ENCODE measurements at places on chromosomes 1 and 21.

DNA sequence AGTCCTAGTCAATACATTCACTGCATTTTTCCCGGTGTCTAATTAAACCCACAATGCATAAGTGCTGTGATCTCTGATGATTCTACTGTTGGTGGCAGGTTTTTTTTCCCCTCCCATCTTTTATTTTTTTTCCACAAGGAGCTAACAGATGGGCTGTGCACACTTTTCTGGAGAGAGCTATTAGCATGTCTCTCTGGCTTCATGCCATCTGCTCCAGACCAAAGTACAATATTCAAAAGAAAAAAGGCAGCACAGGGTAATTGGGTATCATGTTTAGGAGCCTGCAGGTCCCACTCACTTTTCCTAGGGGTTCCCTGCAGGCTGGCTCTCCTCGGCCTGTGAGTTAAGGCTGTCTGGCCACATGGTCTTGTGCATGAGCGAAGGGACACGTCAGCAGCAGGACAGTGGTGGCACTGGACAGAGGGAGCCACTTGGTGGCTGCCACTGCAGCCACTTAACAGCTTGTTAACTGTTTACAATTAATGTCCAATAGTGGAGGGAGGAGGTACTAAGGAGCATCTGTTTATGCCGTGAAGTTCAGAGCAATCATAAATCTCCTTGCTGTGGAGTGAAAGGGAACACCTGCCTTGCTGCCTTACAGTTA is 53.5 kb upstream of the C8B start:
- peak; percentile 61 for DNase-seq

- DNase-seq: no peak
Measured at GRCh38 chr1:206586501-206587445, 25.5 kb downstream of the EIF2D start.

GRCh38 chr1:209249785-209250440 is 333.6 kb upstream of the CAMK1G start:
- no peak for DNase-seq

GRCh38 chr1:236123563-236123962 is 18.8 kb upstream of the GPR137B start:
- no peak for DNase-seq

DNA sequence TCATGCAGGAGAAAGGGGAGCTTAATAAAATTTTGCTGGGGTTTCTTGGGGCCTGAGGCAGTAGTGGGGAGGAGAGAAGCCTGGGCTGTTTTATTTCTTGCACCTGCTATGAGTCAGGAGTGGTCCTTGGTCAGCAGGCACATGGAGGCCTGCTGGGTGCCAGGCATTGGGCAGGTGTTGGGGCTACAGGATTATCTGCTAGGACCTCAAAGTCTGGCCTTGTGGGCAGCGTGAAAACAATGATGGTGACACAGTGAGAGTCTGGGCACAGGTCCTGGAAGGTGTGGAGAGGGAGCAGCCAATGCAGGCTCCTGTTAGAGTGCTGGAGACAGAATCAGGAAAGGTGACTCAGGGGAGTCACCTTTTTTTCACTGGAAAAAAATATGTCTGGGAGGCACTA is 17.2 kb downstream of the ROR1 start:
- DNase-seq: no peak

GRCh38 chr1:68140536-68140935 is 90.1 kb upstream of the DIRAS3 start:
- no peak for DNase-seq

DNA sequence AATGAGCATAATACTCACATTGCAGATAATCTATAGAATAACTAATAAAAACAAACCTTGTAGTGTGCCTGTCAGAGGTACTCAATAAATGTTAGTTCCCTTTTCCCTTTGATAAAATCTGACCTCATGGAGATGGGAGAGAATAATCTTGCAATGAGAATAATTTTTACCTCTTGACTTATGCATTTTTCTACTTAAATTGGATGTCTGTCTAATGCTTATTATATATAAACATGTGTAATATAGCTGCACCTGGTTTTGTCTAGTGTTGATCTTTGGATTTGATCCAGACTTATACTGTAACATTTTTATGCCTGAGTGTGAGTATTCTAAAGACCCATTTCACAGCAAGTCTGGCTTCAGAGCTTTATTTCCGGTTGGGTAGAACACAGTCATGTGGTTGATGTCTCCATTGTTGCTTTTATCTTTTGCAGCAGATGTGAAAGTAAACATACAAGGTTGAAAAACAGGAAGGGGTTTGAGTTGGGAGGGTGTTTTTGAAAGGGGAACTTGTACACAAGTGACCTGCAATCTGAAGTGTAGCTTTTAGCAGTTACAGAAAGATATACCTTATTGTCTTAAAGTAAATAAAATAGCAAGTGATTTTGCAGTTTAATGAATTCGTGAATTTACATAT is 12.4 kb downstream of the EPB41 start:
- no peak for DNase-seq

DNA sequence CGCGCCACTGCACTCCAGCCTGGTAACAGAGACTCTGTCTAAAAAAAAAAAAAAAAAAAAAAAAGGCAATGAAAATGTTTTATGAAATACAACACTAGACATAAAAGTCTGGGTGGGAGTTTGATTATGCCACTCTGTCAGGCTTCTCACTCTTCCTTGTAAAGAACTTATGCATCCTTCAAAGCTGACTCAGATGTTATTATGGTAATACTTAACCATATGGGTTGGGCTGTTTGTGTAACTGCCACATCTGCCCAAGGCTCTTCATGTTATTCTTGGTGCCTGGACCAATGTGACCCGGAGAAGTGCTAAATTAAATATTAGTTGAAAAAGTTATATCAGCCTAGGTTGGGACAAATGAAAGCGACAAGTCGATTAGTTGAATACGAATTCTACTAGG is 23.8 kb downstream of the FAM89A start:
- no peak for DNase-seq

DNA sequence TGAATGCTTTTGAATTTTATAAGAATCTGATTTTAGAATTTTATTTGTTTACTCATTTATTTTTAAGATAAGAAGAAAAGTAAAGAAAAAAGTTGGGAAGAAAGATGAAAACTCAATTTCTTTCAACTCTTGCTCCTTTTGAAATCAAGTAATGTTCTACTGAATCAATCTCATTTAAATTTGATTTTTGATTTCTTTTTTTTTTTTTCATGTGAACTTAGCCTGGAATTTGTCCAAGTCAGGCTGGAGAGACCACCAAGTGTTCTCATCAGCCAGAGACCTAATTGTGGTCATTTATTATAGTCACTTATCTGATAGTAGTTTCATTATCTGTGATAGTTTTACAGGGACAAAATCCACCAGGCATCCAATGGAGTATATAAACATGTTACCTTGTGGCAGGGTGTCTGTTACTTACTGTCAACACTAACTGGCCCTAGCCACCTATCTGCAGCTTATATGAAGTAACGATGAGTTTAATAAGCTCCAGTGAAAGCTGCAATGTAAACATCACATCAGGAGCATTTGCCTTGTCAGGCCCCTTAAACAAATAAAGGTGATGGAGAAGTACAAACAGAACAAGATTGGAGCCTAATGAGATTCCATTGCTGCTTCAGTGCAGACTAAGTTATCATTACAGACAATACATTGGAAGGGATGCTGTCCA is 39.2 kb downstream of the HLX start:
- DNase-seq: no peak

DNA sequence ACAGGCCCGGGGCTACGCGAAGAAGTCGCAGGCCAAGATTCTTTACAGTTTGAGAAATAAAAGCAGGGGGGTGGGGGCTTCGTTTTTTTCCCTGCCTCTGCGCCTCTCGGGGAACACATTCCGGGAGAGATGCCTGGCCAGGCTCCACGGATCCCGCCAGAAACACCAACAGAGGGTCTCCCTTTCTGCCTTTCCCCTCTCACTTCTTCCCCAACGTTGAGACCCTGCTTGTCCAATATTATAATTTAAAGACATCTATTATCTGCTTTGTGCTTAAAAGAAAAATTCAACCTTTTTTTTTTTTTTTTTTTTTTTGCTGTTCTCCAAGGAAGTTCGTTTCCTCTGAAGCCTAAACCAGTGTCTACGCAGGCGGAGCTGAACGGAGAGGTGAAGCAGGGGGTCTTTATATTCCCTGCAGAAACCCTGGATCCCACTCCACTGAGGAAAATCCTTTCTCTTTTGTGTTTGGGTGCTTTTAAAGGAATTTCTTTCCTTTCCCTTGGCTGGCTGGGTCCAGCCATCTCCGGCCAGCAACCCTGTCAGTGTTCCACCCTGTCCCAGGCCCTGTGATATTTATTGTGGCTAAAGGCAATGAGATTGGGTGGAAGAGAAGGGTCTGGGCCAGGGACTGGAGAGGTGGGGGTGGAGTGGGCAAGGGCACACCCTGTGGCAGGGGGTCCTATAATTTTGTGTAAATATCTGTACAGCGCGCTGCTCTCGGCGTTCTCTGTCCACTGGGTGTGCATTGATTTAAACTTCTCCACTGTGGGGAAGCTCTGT is 2.2 kb downstream of the FOXD2 start:
- DNase-seq: no peak

DNA sequence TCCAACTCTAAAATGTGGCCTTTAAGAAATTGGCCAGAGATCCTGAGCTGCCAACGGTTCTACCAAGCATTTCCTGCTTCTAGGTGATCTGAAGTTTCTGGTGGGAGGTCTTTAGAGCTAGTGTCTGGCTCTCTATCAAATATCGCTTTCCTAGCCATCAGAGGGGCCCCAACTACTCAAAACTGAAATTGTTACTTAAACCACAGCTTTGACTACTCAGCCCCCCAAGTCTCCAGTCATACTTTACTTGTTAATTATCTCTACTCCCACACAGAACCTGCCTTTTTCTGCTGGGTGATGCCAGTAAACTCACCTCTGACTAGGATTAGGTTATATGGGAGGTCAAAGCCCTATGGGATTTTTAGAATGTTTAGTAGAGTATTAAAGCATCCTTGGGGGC is 95.1 kb downstream of the FASLG start:
- no peak for DNase-seq

DNA sequence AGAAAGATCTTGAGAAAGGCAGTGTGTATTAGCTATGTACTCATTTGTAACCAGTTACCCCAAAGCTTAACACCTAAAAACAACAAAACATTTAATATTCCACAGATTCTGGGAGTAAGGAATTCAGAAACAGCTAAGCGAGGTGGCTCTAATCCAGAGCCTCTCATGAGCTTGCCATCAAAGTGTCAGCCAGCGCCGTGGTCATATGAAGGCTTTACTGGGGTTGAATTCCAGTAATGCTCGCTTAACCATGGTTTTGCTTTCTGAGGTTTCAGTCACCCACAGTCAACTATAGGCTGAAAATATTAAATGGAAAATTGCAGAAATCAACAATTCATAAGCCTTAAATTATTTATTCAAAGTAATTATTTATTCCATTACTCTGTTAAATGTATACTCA is 101.8 kb downstream of the CLIC6 start:
- DNase-seq: no peak

DNA sequence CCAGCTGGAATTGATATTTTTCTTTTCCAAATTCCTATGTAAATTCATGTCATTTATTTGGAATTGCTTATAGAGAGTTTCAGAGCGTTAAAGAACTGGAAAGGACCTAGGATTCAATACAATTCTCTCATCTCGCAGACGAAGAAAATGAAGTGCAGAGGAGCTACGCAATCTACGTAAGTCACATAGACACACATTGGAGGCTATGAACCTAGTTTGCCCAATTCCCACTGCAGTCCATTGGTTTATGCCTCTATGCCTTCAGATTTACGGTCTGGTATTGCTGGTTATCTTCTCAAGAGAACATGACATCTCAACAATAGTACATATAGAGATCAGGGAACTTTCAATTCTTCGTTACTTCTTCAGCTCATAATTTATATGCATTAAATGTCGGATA is 971 bp upstream of the RNF2 start:
- DNase-seq: no peak

DNA sequence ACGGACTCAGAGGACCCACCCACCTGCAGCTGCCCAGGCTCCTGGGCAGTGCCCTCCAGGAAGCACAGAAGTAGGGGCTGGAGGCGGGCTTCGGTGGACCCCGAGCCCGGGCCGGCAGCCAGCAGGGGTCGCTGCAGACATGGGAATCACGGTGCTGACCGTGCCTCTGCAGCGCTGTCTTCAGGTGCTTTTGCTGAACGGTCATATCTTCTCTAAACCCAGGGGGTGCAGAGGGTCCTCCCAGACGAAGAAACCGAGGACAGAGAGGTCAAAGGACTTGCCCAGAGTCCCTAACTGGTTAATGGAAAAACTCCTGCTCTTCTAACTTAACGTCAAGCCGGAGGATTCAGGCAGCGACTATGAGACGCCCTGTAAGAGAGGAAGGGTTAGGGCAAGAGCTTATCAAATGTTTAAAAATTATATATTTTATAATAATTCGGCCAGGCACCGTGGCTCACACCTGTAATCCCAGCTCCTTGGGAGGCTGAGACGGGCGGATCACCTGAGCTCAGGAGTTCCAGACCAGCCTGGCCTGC is 21.5 kb upstream of the LEFTY2 start:
- DNase-seq: peak; percentile 84

GRCh38 chr1:116299248-116299647 is 73.8 kb upstream of the ATP1A1 start:
- DNase-seq: no peak

GRCh38 chr1:69943030-69943429 is 262.3 kb downstream of the LRRC40 start:
- no peak for DNase-seq

- peak; percentile 74 for DNase-seq
Measured at GRCh38 chr1:180930687-180931086, 18.0 kb downstream of the KIAA1614 start.

DNA sequence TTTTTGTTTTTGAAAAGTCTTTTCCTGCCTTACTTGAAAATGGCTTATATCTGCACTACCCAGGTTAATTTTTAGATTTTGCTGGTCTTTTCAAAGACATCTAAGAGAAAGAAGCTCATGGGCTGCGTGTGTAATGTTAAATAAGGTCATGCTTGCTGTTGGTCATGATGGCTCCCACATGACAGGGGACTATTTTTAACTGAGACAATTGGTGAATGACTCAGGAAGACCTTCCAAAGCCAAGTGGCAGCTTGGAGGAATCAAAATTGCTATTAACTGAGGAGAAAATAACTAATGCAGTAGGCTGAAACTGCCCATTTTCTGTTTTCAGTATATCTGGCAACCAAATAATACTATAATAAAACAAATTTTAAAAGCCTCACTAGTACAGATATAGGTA is 117.1 kb upstream of the SPAG17 start:
- no peak for DNase-seq

DNA sequence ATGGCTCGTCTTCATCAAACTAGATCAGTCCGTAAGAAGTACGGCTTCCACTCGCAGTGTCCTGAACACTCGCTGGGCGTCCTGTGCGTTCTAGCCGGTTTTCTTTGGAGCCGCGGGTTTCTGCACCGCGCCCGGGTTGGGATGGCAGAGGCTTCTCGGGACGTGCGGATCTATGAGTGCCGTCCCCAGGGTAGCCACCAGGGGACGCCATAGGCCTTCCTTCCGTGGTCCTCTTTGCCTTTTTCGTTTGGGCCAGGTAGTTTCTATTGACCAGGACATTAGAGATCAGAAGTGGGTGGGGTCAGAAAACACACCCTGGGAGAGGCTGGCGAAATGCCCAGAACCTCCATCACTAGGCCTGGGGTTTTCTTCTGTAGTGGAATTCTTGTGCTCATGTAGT is 273.8 kb downstream of the FAM72C start:
- DNase-seq: peak; percentile 67

- no peak for DNase-seq
Measured at GRCh38 chr1:205630241-205630640, 1.6 kb downstream of the ELK4 start.

Data from glutamatergic neuron (in vitro differentiated cells).